ENCODE measurements at places on chromosomes 16 and 17.

DNA sequence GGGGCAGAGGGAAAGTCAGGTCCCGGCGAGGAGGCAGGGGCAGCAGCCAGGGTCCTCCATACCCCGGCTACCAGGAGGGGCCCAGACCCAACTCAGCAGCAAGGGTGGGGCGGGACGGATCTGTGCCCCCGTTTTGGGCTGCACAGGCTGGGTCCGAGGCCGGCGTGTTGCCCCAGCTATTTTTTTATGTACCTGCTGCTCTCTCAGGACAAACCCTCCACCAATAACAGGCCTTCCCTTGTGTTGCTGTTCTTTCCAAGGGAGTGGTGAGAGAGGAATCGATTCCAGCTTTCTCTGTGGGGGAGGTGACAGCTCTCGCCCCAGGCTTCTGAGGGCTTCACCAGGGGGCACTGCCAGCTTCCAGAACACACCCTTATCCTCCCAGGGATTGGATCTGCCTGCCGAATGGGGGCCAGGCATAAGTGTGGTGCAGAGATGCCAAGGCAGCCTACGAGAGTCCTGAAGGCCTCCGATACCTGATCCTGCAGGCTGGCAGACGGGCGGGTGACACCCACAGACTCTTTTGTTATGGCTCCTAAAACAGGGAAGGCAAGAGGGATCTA lies 22.3 kb downstream of the RTN4RL1 start:
- DNase-seq = no peak

DNA sequence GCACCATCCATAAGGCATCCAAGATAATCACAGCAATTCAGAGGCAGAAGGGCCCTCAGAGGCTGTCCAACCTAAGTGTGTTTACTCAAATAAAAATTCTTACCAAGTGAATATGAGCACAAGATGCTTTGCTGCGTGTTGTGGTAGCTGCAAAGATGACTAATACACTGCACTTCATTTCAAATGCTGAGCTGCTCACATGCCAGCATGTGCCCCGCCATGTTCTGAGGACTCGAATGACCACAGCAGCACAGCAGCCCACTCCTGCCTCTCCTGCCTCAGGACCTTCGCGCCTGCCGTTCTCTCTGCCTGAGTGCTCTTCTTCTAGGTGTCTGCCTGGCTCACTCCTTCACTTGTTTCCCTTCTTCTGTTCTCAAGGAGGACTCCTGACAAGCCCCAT lies 19.0 kb downstream of the PIK3R5 start:
- no peak for DNase-seq

DNA sequence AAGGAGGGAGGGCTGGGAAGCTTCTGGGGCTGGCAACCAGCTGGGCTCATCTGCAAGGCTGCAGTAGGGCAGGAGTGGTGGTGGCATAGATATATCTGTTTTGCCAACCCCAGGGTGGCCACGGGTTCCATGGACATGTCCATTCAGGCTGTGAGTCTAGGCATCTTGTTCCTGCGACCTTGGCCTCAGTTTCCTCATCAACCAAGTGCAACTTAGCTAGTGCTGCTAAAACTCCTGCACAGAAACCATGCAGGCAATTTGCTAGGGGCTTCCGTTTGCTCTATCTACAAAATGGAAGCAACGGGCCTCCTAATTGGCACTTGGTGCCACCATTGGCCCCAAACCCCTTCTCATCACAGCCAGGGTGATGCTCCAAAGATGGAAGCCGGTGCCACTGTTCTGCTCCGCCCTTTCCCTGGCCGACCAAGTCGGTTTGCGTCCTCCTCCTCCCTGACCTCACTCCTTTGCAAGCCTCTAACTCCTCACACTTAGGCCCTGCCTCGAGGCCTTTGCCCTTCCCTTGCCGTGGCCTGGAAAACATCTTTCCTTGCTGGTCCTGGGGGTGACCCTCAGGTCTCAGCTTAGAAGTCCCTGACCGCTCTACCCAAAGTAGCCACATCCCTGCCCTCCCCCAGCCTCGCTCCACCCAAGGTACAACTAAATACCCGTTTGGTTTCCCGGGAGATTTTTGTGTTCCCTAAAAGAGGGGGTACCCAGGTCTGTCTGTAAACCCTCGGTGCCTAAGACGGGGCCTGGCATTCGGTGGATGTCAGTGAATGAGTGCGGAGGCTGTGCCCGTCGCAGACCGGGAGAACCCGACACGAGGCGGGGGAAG lies 1.2 kb downstream of the SREBF1 start:
- no peak for DNase-seq

GRCh38 chr16:4389051-4389955 lies 17.7 kb downstream of the VASN start:
- DNase-seq = no peak

DNA sequence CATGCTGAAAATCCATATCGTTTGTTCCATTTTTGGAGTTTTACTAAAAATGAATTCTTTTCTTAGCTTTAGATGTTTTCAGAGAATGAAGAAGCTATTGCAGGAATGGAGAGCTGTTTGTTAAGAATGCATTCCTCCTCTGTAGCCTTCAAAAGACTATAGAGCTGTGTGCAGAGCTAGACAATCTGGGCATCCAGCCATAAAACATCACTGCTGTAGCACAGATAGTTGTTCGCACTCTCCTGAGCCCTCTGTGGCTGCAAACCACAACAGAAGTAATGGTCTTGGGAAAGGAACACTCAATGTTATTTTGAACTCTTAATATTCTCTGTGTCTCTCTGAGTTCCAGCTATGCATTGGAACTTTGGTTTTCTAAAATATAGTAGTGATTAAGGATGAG lies 4.9 kb downstream of the TNRC6C start:
- peak; percentile 65 for DNase-seq

DNA sequence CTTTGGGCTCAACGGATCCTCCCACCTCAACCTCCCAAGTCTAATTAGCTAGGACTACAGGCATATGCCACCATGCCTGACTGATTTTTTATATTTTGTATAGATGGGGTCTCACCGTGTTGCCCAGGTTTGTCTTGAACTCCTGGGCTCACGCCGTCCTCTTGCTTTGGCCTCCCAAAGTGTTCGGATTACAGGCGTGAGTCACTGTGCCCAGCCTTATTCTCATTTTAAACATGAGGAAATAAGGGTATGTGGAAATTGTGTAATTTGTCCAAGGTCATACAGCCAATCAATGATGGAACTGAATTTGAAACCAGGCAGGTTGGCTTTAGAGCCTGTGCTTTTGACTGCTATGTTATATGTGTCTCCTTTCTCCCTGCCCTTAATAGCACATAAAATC lies 27.4 kb upstream of the AQP8 start:
- DNase-seq = no peak

DNA sequence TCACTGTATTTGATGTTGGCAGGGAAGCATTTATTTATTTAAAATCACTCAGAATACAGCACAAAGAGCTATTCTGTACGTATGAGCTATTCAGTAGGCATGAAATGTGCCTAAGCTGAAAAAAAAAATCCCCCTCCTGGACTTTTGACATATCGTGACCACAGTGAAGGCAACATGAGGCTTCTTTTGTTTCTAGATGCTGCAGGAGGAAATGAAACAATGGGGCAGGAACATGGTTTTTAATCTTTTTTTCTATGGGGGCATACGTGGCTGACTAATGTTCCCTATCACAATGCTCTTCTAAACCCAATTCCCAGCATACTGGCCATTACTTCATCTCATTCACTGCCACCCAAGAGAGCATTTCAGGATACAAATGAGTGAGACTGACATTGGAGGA lies 191.0 kb upstream of the PMFBP1 start:
- no peak for DNase-seq

DNA sequence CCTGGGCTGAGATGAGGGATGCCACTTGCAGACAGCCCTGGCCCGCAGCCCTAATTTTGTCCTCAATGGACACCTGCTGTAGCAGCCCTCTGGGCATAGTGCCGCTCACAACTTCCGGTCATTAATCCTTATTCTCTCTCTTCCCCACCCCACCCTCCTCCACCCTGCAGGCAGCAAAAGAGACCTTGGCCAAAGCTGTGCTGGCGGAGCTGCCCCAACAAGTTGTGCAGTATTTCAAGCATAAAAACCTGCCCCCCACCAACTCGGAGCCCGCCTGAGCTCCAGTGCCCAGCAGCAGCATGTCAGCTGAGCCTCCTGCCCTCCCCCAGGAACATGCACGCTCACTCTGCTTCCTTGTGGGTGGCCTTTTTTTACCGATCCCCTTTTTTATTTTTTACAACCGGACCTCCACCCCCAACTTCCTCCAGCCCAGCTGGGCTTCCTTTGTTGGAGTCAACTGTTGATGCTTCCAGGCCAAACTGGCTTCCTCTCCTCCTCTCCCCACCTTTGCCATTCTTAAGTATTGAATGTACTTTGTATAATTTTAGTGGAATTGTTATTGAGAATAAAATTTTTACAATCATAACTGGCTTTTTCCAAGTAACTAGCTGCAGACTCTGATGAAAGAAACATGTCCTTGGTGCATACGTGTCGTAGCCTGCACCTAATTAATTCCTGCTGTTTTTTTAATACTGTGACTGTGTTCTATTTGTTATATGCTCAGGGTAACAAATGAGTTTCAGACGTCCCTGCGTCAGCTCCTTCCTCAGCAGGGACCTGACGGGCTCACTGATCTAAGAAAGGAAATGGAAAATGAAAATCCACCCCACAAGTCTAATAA lies 38.2 kb downstream of the PSME3IP1 start:
- no peak for DNase-seq

GRCh38 chr17:30336369-30337171 lies 2.7 kb upstream of the TMIGD1 start:
- DNase-seq = no peak

DNA sequence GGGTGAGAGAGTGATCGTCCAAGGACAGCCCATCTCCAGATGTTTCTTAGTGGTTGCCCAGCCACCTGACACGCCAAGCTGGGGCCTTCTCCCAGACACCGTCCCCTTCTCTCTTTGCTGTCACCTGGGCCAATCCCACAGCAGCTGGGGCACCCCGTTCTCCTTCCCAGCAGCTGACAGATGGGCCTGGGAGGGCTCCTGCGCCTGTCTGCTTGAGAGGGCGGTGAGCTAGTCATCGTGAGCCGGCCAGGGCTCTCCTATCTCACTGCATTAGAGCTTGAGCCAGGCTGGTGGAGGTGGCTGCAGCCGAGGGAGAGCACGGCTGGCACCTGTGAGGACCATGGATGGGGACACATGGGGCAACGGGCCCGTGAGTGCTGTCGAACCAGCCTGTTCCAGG lies 41.2 kb downstream of the RAB11FIP3 start:
- no peak for DNase-seq

GRCh38 chr16:1282324-1282973 lies 26.6 kb downstream of the TPSD1 start:
- no peak for DNase-seq

- DNase-seq = no peak
Measured at GRCh38 chr17:56883616-56884015, 30.2 kb downstream of the TRIM25 start.

Data from brain pericyte (primary cell).